ENCODE measurements at places on chromosomes 6 and 20. TPM values are rescaled to one million over a fixed set of nuclear protein-coding genes. Genes with fewer than 3 reads are reported as not detected.

DNA sequence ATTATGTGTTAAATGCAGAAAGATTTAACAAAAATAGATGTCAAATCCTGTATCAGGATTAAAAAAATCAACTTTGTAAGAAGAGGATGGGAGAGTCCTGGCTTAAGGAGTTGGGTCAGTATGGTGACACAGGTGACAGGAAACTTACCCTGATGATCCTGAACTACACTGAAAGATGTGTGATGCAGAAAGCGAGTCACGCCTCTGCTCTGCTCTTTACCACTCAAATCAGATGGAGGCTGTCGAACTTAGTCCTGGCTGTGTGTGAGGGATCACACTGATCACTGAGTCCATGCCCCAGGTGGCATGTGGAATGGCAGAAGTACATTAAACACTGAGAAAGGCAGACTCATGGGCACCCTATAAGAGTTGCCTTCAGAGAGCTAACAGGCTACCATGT lies 92.9 kb downstream of the GJA10 start:
- no peak overlapping the region for H3K4me3 ChIP-seq
- peaks cover 28% of the 10 kb centered on the region for H3K4me1 ChIP-seq
- H3K36me3 ChIP-seq = no peaks in the 10 kb centered on the region
- H3K27me3 ChIP-seq = no peaks in the 10 kb centered on the region
- no peak overlapping the region for H3K27ac ChIP-seq

DNA sequence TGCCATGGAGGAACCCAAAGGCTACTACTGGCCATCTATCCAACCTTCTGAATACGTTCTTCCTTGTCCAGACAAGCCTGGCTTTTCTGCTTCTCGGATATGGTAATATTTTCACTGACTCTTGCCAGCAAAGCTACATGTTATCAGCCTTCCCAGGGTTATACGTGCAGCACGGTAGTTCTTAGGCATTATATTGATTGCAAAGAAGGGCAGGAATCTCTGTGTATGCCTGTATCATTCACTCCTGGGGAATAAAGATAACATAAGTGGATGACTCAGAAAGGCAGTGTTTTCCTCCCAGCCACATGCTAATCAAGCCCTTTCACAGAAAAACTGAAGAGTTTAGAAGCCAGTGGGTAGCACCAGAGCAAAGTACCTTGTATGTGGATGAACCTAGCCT lies 98.7 kb downstream of the ADGRG6 start:
- no peak overlapping the region for H3K4me3 ChIP-seq
- no peak overlapping the region for H3K27ac ChIP-seq
- H3K4me1 ChIP-seq = no peaks in the 10 kb centered on the region
- no peak for DNase-seq
- H3K27me3 ChIP-seq = peaks cover 12% of the 10 kb centered on the region
- no peaks in the 10 kb centered on the region for H3K36me3 ChIP-seq

The PHF10 gene
- 56.6 TPM for total RNA-seq

DNA sequence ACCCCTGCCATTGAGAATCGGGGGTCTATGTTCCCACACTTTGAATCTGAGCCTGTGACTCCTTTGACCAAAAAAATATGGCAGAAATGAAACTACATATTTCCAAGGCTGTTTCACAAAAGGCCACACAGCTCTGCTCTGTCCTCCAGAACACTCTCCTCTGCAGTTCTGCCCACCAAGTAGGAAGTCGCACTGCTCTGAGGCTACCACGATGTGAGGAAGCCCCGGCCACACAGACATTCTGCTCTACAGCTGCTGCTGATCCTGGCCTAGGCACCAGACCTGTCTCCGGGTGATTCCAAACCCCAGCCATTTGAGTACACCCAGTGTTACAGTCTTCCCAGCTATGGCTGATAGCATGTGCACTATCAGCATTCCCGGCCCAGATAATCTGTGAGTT lies 85.1 kb downstream of the LYRM4 start:
- no peak overlapping the region for H3K27ac ChIP-seq
- no peaks in the 10 kb centered on the region for H3K36me3 ChIP-seq
- no peaks in the 10 kb centered on the region for H3K27me3 ChIP-seq
- DNase-seq = no peak

DNA sequence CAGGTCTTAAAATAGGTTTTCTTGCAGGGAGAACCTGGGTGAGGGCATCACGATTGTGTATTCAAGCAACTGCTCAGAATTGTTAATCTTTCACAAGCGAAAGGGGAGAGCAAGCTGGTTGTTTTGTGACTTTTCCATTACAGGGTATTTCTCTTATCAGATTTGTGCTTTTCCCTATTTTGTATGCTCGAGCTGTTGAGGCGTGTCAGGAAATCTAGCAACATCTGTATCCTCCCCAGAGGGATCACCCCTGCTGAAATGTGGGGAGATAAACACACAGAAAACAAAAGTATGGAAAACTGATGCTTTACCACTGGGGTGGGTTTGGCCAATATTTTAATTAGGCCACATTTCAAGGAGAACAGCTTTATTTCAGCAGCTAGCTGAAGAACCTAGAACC lies 187.0 kb downstream of the DTNBP1 start:
- peak overlapping the region; percentile 80 for H3K27ac ChIP-seq
- peaks cover 81% of the 10 kb centered on the region for H3K4me1 ChIP-seq
- DNase-seq = no peak
- no peaks in the 10 kb centered on the region for H3K36me3 ChIP-seq

DNA sequence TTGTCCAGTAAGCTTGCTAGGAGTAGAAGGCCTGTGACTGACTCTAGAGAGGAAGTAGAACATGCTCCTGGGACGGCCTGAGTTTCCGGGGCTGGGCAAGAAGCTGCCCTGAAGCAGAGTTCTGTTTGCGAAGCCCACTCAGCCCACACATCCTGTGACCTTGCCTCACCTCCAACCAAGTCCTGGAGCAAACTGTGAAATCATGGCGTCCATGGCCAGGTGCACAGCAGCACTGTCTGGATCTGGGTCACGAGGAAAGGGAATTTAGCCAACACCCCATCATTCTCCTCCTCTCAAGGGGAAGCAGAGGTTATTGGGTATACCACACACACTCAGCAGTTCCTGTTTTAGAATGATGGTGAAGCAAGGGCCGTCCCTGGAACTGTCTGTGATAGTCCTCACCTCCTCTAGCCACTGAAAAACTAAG lies 87.5 kb downstream of the CRYBG1 start:
- no peak overlapping the region for H3K4me3 ChIP-seq
- H3K27ac ChIP-seq = no peak overlapping the region
- peak; percentile 34 for DNase-seq
- H3K36me3 ChIP-seq = no peaks in the 10 kb centered on the region
- peaks cover 19% of the 10 kb centered on the region for H3K4me1 ChIP-seq

The ID1 gene
- 91.5 TPM for total RNA-seq

The CPXM1 gene
- total RNA-seq = 0.69 TPM

DNA sequence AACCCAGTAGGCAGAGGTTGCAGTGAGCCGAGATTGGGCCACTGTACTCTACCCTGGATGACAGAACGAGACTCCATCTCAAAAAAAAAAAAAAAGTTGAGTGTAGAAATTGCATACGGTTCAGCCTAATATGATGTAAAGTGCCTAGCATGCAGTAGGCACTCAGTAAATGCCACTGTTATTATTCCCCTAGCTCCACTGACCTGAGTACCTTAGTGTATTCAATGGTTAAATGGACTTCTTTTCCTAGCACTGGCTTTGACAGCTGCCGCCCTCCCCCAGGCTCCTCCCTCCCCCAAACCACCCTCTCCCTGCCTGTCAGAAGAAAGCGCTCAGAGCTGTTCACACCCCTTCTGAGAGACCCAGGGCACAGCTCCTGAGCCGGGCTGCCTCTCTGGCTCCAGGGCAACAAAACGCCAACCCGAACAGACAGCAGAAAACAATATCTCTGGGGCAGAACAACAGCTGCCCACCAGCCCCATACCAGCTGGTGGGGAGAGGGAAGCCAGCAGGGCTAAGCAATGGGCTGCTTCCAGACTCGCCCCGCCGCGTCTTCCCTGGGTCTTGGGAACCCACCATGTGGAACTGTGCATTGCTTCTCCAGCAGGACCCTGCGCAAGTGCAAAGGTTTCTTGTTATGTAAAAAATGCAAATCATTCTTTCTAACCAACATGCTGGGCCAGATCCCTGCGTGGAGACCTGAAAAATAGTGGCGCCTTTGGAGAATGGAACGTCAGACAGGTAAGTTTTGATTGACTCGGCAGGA lies 4.5 kb downstream of the CPNE5 start:
- peaks cover 62% of the 10 kb centered on the region for H3K4me1 ChIP-seq
- peaks cover 10% of the 10 kb centered on the region for H3K27me3 ChIP-seq
- H3K4me3 ChIP-seq = peak overlapping the region; percentile 46
- peak overlapping the region; percentile 92 for H3K27ac ChIP-seq
- DNase-seq = no peak
- H3K36me3 ChIP-seq = no peaks in the 10 kb centered on the region

The LY6G6C gene
- total RNA-seq = not detected

Measured in left ventricle myocardium inferior (tissue), 1 donor.